PC-9 (cell line): ENCODE measurements at places on chromosomes 1 and 21. TPM values are rescaled to one million over a fixed set of nuclear protein-coding genes. Genes with fewer than 3 reads are reported as not detected.

Gene SYNC
- total RNA-seq, result 2.1 and 2.8 TPM in 2 replicates

Gene SLAMF9
- total RNA-seq, result 0.58 and 0.94 TPM in 2 replicates

GRCh38 chr1:164843743-164844500 lies 284.9 kb downstream of the PBX1 start:
- DNase-seq, result no peak

DNA sequence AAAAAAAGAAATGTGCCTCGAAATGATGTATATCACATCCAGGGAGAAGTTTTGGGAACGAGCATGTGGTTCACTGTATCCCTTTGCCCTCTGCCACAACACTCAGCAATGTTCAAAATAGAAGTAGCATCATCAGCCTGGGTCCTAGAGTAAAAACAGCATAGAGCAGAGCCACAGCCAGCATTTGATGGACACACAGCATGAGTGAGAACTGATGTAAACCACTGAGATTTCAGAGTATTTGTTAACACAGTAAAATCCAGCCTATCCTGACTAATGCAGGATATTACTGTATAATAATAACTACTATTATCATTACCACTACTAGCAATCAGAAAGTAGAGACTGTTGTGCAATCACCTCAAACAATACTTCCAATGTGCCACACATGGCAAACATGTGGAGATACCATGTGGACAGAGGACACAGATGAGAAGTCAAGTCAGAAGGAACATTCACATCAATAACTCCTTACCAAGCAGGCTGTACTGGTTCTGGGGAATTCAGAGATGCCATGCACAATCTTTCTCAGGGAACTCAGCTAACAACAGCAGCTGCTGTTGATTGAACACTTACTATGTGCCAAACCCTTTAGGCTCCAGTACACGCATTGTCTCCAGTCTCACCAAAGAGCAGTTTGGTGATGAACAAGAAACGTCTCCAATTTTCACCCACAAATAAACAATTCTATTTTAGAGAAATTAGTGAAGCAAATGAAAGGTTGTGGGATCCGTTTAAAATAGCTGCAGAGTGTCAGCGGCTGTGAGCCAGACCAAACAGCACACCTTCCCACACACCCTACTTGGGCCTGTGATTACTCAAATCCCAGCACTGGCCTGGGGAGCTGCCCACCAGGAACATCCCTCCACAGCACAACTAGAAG lies 16.6 kb upstream of the GFI1 start:
- no peak for DNase-seq

- no peak for DNase-seq
These were observed 49.5 kb downstream of the CHML start for GRCh38 chr1:241590719-241591118.
